Retina (tissue), 1 donor: ENCODE measurements at places on chromosomes 12 and 14.

DNA sequence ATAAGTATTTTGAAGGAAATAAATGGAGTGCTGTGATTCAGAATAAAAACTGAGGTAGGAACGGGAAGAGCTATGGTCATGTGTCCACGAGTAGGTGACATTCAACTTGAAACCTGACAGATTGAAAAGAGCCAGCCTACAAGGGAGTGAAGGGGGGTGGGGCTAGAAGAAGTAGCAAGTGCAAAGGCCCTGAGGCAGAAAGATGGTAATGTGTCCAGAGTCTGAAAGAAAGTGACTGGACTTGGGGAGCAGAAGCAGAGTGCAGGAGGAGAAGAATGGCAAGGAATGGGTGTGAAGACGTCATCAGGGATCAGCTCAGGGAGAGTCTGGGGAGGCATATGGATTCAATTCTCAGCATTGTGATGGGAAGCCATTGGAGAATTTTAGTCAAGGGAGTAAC lies 13.7 kb downstream of the PLXNC1 start:
- DNase-seq = no peak

DNA sequence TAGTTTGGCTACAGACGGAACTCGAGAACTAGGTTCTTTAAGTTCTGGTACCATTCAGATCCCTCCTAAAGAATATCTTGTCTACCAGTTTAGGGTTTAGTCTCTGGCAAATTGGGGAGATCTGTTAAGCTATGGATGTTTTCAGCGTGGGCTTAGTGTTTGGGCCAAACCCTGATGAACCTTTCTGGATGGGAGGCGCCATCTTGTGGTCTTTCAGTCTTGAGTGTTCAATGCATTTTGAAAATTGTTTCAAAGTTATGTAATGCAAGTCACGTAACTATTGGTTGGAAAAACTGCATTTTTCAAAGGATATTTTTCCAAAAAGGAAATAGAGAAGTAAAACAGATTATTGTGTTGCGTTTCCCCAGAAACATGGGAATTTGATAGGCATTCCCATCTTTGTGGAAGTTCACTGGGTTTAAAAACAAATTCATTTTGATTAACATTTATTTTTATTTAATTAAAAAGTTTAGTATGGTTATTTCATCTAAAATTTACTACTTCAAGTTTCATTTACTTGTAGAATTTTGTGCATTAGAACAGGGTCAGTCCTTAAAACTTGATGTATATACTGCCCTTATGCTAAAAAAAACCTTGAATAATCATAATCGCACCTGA lies 169.0 kb downstream of the PRIMA1 start:
- DNase-seq = peak; percentile 31

DNA sequence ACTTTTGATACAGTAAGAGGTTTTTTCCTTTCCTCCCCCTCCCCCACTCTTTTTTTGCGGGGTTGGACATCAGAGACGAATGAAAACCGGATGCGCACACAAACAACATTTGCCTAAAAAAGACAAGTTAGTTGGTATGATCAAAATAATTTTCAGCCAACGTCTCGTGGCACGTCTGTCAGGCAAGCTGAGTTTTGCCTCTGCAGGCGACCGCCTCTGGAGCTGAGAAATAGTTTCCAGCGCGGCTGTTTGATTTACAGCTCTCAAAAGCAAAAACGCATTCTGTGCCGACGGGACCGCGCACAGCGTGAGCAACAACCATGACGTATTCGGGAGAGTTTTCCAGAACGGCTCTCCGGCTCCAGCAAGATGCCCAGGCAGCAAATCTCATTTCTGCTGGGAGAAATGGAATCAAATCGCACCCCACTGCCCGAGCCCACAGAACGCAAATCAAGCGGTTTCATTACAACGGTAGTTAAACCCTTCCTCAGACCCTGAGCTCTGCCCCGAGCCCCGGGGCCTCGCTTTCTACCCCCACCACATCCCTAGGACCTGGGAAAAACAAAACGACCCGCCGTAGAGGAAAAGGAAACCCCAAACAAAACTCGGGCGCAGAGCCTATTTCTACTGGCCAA lies 14.2 kb upstream of the CALM1 start:
- DNase-seq = no peak

- DNase-seq = no peak
These were observed 7.7 kb downstream of the SNAPC1 start for GRCh38 chr14:61769893-61770292.

GRCh38 chr12:117427211-117427610 lies 65.8 kb upstream of the NOS1 start:
- no peak for DNase-seq

GRCh38 chr12:66852091-66852490 lies 173.2 kb upstream of the GRIP1 start:
- no peak for DNase-seq

DNA sequence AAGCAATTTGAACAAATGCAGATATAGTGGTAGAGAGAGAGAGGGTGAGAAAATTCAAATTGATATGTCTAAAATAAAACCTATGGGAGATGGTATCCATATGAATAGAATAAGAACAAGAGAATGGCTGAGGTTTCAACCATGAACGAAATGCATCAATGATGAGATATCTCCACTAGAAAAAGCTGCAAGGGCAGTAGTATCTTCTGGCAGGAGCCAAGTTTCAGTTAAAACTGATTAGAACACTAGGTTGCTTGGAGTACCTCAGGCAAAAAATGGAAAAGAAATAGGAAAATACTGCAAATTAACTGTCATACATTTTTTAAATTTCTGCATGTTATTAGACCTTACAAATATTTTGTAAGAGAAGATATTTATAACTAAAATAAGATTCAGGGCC lies 151.3 kb downstream of the ANKS1B start:
- DNase-seq = no peak

GRCh38 chr12:48291511-48291910 lies 59.2 kb downstream of the ZNF641 start:
- DNase-seq = no peak

GRCh38 chr14:37253905-37254304 lies 56.2 kb downstream of the MIPOL1 start:
- DNase-seq = no peak

GRCh38 chr12:11906286-11906935 lies 164.3 kb upstream of the BCL2L14 start:
- no peak for DNase-seq
